Activated T-cell treated with anti-CD3 and anti-CD28 coated beads, Interleukin-2, amount 50 U/mL, for 72 hours (primary cell): ENCODE measurements at places on chromosomes 13 and 19. TPM values are rescaled to one million over a fixed set of nuclear protein-coding genes. Genes with fewer than 3 reads are reported as not detected.

MBD3L3 gene
- not detected for total RNA-seq

KLK4 gene
- total RNA-seq = not detected

PTH2 gene
- total RNA-seq = not detected

FGF21 gene
- total RNA-seq = not detected

HSH2D gene
- total RNA-seq = 37.2 TPM

ILF3 gene
- 311 TPM for total RNA-seq

RXFP2 gene
- total RNA-seq = not detected

ZNF547 gene
- 4.5 TPM for total RNA-seq

PBX4 gene
- total RNA-seq = 28.3 TPM

ZNF563 gene
- 13.1 TPM for total RNA-seq

ZNF616 gene
- 10.4 TPM for total RNA-seq

ATP4B gene
- total RNA-seq = not detected

MZT1 gene
- 23.4 TPM for total RNA-seq

ZNF235 gene
- 4.7 TPM for total RNA-seq

NCAN gene
- 0.14 TPM for total RNA-seq

NFIX gene
- total RNA-seq = 2.8 TPM

SCAF1 gene
- total RNA-seq = 57.7 TPM

CYP4F12 gene
- total RNA-seq = not detected

CYP2A6 gene
- not detected for total RNA-seq

FCER2 gene
- total RNA-seq = 2.3 TPM

IGFL2 gene
- total RNA-seq = not detected

ARL11 gene
- total RNA-seq = 0.35 TPM

DAND5 gene
- total RNA-seq = 0.12 TPM

NLRP9 gene
- not detected for total RNA-seq

PTPRH gene
- not detected for total RNA-seq

LILRA1 gene
- total RNA-seq = not detected

MCF2L gene
- 9.6 TPM for total RNA-seq

VSTM2B gene
- not detected for total RNA-seq

ZNF468 gene
- 11.3 TPM for total RNA-seq

CYP2A7 gene
- total RNA-seq = not detected

CCDC70 gene
- 0.22 TPM for total RNA-seq

CFAP97D2 gene
- total RNA-seq = 0.36 TPM

ACTMAP gene
- total RNA-seq = 45.1 TPM

TEX26 gene
- total RNA-seq = not detected

PINLYP gene
- total RNA-seq = 18.1 TPM

OR7C1 gene
- total RNA-seq = not detected

CD22 gene
- 39.1 TPM for total RNA-seq

RGL3 gene
- total RNA-seq = not detected

YIPF2 gene
- 47.9 TPM for total RNA-seq

CERS1 gene
- not detected for total RNA-seq
